ENCODE measurements at places on chromosomes 6 and 20. TPM values are rescaled to one million over a fixed set of nuclear protein-coding genes. Genes with fewer than 3 reads are reported as not detected.

- DNase-seq: no peak
- H3K4me1 ChIP-seq: no peaks in the 10 kb centered on the region
- H3K27me3 ChIP-seq: no peaks in the 10 kb centered on the region
Measured at GRCh38 chr6:165686596-165687365, 23.7 kb upstream of the PDE10A start.

GRCh38 chr6:129490521-129491255, 219.3 kb downstream of the ARHGAP18 start:
- H3K27ac ChIP-seq: peak overlapping the region; percentile 92
- H3K27me3 ChIP-seq: no peaks in the 10 kb centered on the region
- H3K4me1 ChIP-seq: peaks cover 46% of the 10 kb centered on the region
- H3K36me3 ChIP-seq: no peaks in the 10 kb centered on the region

Gene POPDC3
- not detected for total RNA-seq

- DNase-seq: no peak
- H3K4me3 ChIP-seq: no peak overlapping the region
- H3K4me1 ChIP-seq: peaks cover 17% of the 10 kb centered on the region
- H3K36me3 ChIP-seq: peaks cover 6% of the 10 kb centered on the region
- H3K27me3 ChIP-seq: no peaks in the 10 kb centered on the region
Measured at GRCh38 chr20:49825521-49826033, 12.9 kb downstream of the SLC9A8 start.

GRCh38 chr6:78909391-78909790, 42.0 kb downstream of the IRAK1BP1 start:
- H3K27me3 ChIP-seq: no peaks in the 10 kb centered on the region
- no peak overlapping the region for H3K4me3 ChIP-seq
- no peaks in the 10 kb centered on the region for H3K36me3 ChIP-seq
- peaks cover 8% of the 10 kb centered on the region for H3K4me1 ChIP-seq
- DNase-seq: no peak

- H3K36me3 ChIP-seq: no peaks in the 10 kb centered on the region
- H3K4me3 ChIP-seq: no peak overlapping the region
- H3K4me1 ChIP-seq: peaks cover 4% of the 10 kb centered on the region
- no peaks in the 10 kb centered on the region for H3K27me3 ChIP-seq
Measured at GRCh38 chr6:43282060-43282459, 16.0 kb upstream of the SLC22A7 start.

- no peaks in the 10 kb centered on the region for H3K4me1 ChIP-seq
- no peaks in the 10 kb centered on the region for H3K36me3 ChIP-seq
- H3K27me3 ChIP-seq: no peaks in the 10 kb centered on the region
- no peak for DNase-seq
- no peak overlapping the region for H3K4me3 ChIP-seq
- no peak overlapping the region for H3K27ac ChIP-seq
Measured at GRCh38 chr6:65979120-65979519, 272.1 kb upstream of the EYS start.

Gene MROH8
- 0.40 TPM for total RNA-seq

Gene KCNB1
- 0.11 TPM for total RNA-seq

Gene TINAG
- total RNA-seq: not detected

Gene BPIFB1
- 4.3 TPM for total RNA-seq

Gene HLA-A
- 385 TPM for total RNA-seq

DNA sequence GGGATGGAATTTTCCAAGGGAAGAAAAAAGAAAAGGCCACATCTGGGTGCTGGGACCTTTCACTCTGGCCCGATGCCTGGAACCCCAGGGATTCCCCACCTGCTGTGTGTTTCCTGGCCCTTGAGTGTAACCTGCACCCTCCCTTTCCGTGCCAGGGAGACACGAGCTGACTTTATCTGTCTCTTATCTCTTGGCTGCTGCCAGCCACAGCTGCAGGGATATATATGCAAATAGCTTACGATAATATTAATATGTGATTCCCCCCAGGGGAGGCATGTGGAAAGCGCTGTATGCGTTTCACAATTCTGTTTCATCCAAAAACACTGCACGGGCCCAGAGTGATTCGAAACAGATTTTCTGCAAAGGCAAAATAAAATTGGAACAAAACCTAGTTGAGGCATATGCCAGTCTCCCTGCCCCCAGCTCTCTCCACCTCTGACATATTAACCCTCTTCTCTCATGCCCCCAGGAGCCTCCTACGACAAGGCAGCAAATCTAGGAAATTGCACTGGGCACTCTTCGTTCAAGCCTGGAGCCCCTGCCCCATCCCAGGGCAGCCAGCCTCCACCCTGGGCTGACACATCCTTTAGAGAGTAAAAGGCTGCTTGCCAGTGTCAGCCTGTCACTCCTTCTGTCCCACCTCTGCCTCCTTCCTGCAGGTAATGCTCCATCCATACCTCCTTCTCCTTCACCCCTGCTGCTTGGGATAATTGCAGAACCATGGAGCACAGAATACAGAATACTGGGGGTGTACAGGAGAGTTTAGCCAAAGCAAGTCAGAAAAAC, 1.3 kb downstream of the RIPOR3 start:
- DNase-seq: no peak
- no peaks in the 10 kb centered on the region for H3K36me3 ChIP-seq

DNA sequence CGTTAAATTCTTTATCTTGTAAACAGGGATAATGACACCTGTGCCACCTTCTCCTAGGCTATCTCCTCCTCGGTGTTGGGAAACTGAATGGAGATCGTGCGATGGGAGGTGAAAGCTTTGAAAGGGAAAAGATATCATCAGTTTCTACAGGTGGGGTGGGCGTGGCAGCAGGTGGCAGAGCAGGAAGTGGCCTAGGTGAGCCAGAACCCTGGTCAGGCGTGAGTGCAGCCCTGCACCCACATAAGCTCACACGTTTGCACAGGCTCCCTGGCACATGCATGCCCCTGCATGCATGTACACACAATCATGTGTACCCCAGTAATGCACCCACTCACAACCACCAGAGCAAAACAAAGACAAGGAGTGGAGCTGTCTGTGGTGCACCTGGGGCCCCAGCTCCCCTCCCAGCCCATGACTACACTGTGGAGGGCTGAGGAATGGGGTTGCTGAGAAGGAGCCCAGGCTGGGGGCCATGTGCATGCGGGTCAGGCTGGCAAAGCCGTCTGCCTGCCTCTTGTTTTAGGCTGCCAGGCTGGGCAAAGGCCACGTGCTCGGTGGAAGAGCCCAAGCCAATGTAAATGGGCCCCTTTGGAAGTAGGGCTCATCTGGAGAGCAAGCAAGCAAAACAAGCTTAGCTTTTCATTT, 61.5 kb downstream of the TFAP2C start:
- DNase-seq: no peak
- H3K36me3 ChIP-seq: no peaks in the 10 kb centered on the region
- H3K4me3 ChIP-seq: no peak overlapping the region
- no peak overlapping the region for H3K27ac ChIP-seq
- H3K27me3 ChIP-seq: no peaks in the 10 kb centered on the region

- no peak overlapping the region for H3K4me3 ChIP-seq
- H3K27me3 ChIP-seq: no peaks in the 10 kb centered on the region
- no peak overlapping the region for H3K27ac ChIP-seq
Measured at GRCh38 chr6:144219056-144219685, 66.0 kb upstream of the UTRN start.

Gene RAB32
- total RNA-seq: 6.8 TPM

- no peaks in the 10 kb centered on the region for H3K27me3 ChIP-seq
- H3K4me1 ChIP-seq: no peaks in the 10 kb centered on the region
- DNase-seq: no peak
- H3K4me3 ChIP-seq: no peak overlapping the region
- H3K27ac ChIP-seq: no peak overlapping the region
- no peaks in the 10 kb centered on the region for H3K36me3 ChIP-seq
Measured at GRCh38 chr20:21074605-21075336, 31.4 kb downstream of the LINC00237 start.

DNA sequence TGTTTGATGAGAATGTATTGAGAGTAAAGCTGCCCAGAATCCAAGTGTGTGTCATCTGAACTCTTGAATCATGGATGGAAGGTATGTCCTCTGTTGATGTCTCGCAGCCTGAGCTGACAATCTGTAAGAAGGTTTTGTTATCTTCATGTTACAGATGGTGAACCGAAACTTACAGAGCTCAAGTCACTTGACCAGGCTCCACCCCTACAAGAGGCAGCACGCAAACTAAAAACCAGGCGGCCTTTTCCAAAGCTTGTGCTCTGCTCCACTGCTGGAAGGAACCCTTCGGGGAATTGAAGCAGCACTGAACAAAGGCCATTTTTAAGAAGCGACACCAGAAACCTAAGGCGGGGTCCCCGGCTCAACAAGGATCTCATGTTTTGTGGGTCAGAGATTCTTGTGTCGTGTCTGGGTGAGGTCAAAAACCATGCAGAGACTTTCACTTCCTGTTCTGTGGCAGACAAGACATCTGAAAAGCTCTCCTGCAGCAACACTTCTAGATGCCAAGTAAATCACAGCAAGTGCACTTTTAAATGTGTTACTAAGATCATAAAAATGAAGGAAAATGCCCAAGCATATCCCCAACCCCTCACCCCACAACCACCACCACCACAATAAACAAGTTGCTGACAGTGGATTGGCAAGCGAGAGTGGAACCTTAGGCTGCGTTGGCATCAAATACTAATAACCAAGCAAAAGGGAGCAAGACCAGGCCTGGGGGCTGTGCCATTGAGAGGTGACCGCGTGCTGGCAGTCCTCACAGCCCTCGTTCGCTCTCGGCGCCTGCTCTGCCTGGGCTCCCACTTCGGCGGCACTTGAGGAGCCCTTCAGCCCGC, 27.3 kb downstream of the NQO2 start:
- DNase-seq: no peak
- no peaks in the 10 kb centered on the region for H3K27me3 ChIP-seq
- peak overlapping the region; percentile 93 for H3K27ac ChIP-seq
- H3K36me3 ChIP-seq: no peaks in the 10 kb centered on the region
- peaks cover 15% of the 10 kb centered on the region for H3K4me1 ChIP-seq

Gene OVOL2
- total RNA-seq: 8.1 TPM

DNA sequence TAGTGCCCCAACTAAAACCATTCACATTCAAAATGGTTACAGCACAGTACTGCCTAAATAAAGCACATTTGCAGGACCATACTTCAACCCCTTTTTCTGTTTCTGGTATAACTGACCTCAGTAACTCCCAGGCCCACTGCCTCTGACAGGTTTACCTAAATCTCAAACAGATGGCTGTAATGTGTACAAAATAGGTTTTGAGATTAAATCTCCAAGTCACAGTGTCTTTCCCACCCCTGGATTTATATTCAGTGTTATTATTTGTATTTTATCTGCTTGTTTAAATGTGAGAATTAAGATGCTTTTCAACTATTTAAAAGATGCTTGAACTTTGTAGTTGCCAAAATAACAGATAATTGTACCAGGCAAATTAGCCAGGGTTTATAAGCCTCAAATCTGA, 4.7 kb upstream of the KIF6 start:
- no peaks in the 10 kb centered on the region for H3K27me3 ChIP-seq
- H3K4me1 ChIP-seq: peaks cover under 1% of the 10 kb centered on the region
- H3K27ac ChIP-seq: no peak overlapping the region
- no peak overlapping the region for H3K4me3 ChIP-seq
- no peaks in the 10 kb centered on the region for H3K36me3 ChIP-seq
- no peak for DNase-seq

Gene TRDN
- not detected for total RNA-seq

DNA sequence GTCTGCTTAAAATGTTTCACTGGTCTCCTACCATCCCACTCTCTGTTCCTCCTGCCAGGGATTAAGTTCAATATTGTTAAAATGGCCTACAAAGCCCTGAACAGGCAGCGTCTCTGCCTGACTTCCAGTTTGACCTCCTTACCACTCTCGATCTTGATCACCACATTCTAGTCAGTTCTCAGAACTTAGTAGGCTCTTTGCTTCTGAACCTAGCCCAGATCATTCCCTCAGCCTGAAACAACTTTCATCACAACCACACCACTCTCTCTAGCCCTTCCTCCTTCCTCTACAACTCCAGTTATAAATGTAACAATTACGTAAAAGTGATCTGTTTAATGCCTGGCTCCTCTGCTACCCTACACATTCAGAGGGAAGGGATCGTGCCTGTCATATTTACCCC, 53.3 kb downstream of the ATG5 start:
- no peaks in the 10 kb centered on the region for H3K4me1 ChIP-seq
- H3K4me3 ChIP-seq: no peak overlapping the region
- H3K27ac ChIP-seq: no peak overlapping the region
- H3K27me3 ChIP-seq: no peaks in the 10 kb centered on the region

Measured in esophagus squamous epithelium (tissue), 5 donors.